ENCODE measurements at places on chromosomes 3 and 15.

GRCh38 chr3:3734881-3735280 is 64.3 kb upstream of the LRRN1 start:
- no peak for DNase-seq

DNA sequence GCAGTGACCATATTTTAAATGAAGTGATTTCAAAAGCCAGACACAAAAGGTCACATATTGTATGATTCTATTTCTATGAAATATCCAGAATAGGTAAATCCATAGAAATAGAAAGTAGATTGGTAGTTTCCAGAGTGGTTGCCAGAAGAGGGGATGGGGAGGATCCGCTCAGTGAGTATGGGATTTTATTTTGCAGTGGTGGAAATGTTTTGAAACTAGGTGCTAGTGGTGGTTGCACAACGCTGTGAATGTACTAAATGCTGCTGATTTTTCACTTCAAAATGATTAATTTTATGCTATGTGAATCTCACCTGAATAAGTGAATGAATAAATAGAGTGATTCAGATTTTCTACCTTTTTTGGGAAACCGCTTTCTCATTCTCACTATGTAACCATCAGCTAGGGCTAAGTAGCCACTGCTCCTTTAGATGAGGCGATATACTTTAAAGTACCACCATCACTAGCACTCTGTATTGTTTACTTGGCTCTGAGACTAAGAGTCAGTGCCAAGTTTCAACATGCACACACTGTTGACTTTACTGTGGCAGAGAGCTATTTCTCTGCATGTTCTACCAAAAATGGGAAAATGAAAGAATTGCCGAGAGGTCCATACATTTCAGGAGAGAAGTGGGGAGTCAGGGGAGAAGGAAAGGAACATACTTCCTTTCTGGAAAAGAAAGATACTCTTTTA is 90.7 kb upstream of the GOLIM4 start:
- no peak for DNase-seq

GRCh38 chr3:100880072-100880471 is 113.1 kb downstream of the ABI3BP start:
- DNase-seq = no peak

DNA sequence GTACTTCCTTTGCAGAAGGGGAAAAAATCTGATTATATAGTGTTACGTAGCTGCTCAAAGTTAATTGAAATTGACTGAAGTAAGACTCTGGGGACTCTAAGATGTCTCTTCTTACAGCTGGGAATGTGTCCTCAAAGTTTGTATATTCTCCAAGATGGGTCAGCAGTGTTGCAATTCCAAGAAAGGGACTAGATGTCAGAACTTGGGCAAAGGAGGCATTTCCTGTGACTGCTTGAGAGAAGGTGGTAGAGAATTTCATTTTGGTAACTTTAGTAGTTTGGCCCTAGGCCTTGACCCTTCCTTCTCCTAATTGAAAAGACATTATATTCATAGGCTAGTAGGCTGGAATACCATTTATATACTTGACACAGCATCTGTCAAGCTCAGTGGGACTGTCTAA is 33.9 kb downstream of the PTPRG start:
- no peak for DNase-seq

DNA sequence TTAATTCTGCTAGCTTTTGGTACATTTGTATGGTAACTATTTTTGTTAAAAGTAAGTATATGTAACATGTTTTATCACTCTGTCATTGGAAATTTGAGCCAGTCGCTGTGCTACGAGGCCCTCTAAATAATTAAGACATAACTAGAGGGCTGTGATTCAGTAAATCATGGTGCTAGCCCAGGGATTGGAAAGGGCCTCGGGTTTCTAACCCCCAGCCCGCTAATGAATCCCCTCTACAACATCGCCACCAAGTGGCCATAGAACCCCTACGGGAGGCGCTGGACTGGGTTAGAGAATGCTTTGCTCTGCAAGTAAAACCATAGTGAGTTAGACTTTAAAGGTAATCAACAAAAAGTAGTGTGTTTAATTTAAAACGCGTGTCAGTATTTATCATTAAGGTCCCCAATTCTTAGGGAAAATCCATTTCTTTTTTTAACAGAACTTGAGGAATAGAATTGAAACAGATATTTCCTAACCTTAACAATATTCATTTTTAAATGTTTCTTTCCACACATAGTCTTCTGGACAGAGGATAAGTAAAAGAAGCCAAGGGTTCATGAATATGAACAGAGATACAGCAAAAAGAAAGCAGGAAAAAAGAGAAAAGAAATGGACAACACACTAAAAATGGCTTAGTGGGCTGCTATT is 744.7 kb downstream of the EPHA3 start:
- peak; percentile 66 for DNase-seq

GRCh38 chr15:50911621-50912020 is 3.1 kb downstream of the AP4E1 start:
- peak; percentile 73 for DNase-seq

DNA sequence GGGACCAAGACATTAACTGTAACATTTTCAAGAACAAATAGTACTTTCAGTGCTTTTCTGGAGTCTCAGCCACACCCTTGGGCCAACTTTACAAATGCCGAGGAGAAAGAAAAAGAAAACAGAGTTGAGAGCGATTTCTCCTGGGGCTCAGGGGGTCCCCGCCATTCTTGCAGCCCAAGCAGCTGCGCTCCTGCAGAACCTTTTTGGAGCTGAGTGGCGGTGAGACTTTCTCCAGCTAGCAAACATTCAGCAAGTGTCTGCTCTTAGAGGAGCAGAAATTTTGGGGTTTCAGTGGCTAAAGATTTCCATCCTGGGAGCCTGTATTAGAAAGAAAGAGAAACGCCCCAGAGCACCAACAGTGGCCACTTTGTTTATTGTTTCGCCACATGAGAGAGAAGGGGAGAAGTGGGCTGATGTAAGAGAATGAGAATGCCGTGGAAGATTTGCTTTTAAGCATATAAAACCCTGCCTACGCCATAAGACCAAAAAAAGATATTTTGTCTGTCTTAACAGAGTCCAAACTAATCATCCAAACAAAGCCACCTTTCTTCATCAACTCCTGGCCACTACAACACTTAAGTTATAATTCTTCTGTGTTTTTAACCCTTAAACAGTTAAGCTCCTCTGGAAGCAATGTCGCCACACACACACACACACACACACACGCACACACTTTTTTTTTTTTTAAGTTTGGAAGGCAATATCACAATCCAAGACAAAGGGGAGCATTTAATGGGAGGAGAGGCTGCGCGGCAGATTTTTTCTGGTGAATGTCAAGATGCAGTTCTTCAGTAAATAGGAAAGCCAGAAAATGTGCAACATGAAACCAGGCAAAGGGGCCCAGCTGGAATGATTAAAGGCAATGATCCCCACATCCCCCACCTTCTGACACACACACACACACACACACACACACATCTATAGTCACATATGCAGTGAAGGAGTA is 19.2 kb downstream of the EID1 start:
- DNase-seq = peak; percentile 23

GRCh38 chr15:59963322-59963721 is 40.8 kb upstream of the FOXB1 start:
- no peak for DNase-seq

DNA sequence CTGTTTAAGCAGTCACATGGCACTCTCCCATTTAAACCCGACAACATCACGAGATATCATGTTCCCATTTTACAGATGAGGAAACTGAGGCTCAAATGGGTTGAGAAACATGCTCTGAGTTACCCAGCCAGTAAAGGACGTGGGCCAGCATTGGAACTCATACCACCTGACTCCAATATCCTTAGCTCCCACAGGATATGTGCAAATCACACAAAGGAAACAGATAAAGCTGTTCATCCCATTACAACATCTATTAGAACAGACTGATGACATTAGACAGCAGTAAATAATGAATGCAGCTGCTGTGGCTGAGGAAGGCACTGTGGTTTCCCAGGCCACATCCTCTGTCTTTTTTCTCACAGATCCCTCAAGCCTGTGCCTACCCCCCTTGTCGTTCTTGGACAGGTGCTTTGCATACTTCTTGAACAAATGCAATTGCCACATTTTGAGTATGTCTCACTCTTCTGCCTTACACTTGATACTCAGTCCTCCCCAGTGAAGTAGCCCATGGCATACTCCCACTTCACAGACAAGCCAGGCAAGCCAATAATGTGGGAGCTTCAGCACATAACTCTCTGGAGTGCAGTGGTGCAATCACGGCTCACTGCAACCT is 17.7 kb downstream of the FRMD4B start:
- no peak for DNase-seq

DNA sequence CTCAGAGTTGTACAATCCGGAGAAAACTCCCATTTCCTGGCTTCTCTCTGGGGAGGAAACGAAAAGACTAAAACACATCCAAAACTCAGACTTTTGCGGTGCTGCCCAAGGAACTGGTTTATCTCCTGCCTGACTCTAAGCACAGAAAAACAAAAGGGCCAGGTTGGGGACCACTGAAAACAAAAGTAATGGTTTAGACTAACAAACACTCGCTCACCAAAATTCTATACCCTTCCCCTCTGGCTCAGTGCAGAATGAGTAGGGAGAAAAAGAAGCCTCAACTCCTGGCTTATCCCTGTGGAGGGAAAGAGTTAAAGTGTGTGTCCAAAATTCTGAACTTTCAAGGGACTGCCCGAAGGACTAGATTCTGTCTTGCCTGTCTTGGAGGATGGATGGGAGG is 173.6 kb downstream of the FGF12 start:
- no peak for DNase-seq

- no peak for DNase-seq
Measured at GRCh38 chr15:39407116-39407515, 173.8 kb upstream of the THBS1 start.

GRCh38 chr3:50406487-50406886 is 47.2 kb upstream of the TMEM115 start:
- no peak for DNase-seq

- DNase-seq = peak; percentile 68
Measured at GRCh38 chr3:143222505-143222904, 102.9 kb downstream of the CHST2 start.

- DNase-seq = peak; percentile 20
Measured at GRCh38 chr3:82643948-82644347, 882.5 kb upstream of the GBE1 start.

- DNase-seq = no peak
Measured at GRCh38 chr15:24899367-24899766, 55.4 kb upstream of the SNRPN start.

DNA sequence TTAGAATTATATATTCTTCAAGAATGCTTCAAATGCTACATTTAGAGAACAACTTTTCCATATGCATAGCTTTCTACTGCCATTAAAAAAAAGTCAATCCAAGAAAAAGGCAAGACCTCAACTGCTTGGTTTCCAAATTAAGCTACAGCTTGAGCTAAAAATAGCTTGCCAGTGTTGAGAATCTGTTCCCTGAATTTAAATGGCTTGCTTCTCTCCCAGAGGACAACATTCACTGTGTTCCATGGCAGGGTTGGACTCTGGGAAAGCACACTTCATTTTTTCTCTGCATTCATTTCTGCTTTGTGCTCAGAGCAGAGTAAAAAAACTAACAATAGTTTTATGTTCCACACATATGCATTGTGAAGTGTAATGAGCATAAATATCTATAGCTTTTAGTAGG is 50.3 kb upstream of the ACTL6A start:
- no peak for DNase-seq

DNA sequence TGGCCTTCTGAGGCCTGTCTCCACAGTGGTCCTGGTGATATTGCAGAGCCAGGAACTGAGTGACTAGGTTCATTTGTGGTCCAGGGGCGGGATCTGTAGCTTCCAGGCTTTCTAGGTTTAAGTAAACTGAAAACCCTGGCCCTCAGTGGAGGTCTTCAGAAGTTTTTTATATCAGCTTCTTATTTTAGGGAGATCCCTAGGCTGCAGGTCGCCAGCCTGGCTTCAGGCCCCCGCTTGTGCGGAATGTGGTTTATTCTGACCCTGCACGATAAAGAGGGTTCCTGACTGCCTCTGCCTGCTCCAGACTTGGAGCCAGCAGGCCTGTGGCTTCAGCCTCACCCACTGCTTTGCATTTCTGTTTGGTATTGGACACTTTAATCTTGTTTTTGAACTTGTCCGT is 133.9 kb upstream of the PLXNA1 start:
- DNase-seq = peak; percentile 91

- peak; percentile 12 for DNase-seq
Measured at GRCh38 chr3:167729591-167729990, 5.1 kb downstream of the PDCD10 start.

DNA sequence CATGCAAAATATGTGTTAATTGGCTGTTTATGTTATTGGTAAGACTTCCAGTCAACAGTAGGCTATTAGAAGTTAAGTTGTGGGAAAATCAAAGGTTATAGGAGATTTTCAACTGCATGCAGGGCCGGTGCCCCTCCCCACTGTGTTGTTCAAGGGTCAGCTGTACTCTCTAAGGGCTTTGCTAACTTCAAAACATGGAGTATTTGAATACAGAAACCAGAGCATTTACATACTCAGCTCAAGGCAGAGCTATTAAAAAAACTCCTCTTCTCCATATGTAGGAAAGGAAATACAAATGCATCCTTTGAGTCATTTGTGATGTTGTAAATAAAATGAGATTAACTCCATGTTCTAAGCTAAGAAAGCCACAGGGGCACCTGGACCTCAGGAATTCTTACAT is 16.8 kb downstream of the IL17RB start:
- no peak for DNase-seq

DNA sequence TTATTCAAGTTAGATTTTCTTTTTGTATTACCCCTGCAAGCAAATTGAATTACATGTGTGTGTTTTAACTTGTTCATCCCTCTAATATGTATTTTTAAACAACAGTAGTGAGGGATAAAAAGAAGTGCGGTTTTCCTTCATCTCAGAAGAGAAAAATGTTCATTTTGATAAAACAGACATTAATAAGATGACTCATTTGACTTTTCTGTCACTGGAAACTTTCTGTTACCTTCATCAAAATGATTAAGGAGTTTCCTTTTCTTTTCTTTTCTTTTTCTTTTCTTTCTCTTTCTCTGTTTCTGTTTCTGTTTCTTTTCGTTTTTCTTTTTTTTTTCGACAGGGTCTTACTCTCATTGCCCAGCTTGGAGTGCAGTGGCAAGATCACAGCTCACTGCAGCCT is 53.0 kb downstream of the ECT2 start:
- DNase-seq = no peak

- peak; percentile 49 for DNase-seq
Measured at GRCh38 chr15:94293411-94294402, 62.3 kb downstream of the MCTP2 start.

GRCh38 chr15:64691896-64692565 is 83.4 kb downstream of the RBPMS2 start:
- DNase-seq = no peak

DNA sequence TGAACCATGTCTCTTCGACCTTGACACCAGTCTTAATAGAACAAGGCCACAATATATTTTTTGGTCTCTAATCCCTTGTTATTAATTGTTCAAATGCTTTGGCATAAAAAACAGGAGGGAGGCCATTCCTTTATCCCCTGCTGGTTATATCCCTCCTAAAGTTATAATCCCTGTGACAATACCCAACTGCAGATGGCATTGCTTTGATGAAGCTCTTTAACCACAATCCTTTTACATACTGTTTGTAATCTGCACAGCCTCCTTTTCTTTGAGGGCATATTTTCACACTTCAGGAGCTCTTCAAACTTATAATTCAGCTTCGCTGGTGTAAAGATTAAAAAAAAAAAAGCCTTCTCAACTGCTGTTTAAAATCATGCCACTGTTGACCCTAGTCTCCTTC is 919.0 kb downstream of the EPHA3 start:
- DNase-seq = no peak

GRCh38 chr3:65166531-65166930 is 478.7 kb upstream of the ADAMTS9 start:
- DNase-seq = no peak

GRCh38 chr15:81326466-81327212 is 2.7 kb upstream of the STARD5 start:
- DNase-seq = no peak

GRCh38 chr3:35760146-35760545 is 120.8 kb downstream of the ARPP21 start:
- DNase-seq = no peak

GRCh38 chr3:71977525-71977924 is 192.6 kb upstream of the PROK2 start:
- no peak for DNase-seq

All from OCI-M1 (cell line).